Stimulated activated CD8-positive, alpha-beta memory T cell treated with anti-CD3 and anti-CD28 coated beads, Interleukin-7, amount 100 ng/mL, for 1 hour (primary cell): ENCODE measurements at places on chromosomes 1 and 21.

- no peak for DNase-seq
These were observed 52.8 kb downstream of the CAPN2 start for GRCh38 chr1:223765036-223765718.

DNA sequence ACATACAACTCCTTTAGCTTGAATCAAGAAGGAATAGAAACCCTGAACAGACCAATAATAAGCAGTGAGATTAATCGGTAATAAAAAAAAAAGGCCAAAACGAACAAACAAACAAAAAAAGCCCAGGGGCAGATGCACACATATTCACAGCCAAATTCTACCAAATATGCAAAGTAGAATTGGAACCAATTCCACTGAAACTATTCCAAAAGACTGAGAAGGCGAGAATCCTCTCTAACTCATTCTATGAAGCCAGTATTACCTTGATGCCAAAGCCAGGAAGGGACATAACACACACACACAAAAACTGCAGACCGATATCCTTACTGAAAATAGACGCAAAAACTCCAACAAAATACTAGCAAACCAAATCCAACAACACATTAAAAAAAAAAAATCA lies 161.6 kb downstream of the ASTN1 start:
- DNase-seq = no peak

GRCh38 chr1:203592156-203592555 lies 34.5 kb upstream of the ATP2B4 start:
- no peak for DNase-seq

DNA sequence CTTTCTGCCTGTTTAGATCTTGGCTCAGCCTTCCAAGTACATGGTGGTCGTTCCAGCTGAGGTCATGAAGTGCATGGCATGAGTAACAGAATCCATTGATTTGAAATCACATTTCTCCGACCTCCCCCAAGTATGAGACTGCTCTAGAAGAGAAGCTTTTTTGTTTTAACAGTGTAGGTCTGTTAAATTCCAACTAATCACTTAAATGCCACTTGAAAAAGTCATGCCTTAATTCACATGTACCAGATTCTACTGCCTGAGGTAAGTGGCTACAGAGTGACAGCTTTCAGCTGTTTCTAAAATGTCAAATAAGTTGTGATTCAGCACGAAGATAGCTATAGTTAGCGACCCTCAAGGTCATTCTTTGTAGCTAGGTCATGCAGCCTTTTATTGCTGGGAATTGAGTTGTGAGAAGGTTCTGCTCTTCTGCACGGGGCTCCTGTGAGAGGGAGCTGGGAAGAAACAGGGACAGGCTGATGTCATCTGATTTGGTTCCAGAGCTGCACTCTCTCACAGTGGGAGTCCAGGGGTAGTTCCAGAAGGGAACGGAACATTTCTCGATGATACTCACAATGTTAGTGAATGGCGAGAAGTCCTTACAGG lies 112.7 kb downstream of the VPS13D start:
- no peak for DNase-seq

- no peak for DNase-seq
These were observed 1.0 kb upstream of the FOXO6 start for GRCh38 chr1:41360074-41360785.

GRCh38 chr1:101137144-101138126 lies 99.4 kb upstream of the S1PR1 start:
- no peak for DNase-seq

- no peak for DNase-seq
These were observed 275.1 kb upstream of the GJB5 start for GRCh38 chr1:34479731-34480130.

DNA sequence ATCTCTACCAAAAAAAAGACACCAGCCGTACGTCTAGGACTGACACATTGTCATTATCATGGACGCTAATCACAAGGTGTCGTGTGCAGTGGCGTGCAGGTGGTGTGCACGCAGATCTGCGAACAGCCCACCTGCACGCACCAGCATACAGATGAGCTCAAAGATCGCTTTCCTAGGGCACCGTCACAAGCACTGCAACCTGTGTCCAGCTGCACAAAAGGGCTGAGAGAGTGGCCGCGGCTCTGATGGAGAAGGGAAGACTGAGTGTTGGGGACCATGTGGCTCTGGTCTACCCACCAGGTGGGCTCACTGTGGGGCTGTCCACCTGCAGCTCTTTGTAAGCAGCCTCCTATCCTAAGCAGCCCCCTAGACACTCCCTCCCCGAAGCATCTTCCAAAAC lies 50.9 kb downstream of the S100B start:
- DNase-seq = no peak

DNA sequence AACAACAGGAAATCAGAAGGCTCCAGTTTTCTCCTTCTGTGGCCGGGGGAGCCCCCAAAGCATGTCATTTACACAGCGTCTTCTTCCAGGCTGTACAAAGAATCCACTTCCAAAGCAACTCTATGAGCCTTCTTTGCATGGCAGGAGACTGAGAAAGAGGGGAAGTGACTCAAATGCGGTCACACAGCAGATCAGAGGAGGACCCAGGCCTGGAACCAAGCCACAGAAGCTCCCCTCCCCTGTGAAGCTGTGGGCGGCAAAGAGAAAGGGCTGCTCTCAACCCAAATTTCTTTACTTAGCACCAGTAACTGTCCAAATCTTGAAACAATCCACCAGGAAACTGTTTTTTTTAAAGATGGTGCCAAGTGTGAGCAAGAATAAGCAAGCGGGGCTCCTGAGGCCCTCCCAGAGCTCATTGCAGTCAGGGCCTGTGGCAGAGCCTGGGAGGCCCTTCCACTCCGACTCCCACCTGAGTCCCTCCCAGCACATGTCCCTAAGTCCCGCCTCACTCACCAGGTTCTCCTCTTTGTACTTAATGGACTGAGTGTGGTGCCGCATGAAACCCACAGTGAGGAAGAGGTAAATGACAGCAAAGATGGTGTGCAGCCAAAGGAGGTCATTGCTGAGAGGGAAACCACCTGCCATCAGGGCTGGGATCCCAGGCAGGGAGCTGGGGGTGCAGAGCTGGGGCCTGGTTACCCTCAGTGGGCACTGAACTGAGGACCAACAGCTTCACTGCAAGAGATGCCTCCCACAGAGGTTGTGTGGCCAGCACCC lies 15.9 kb downstream of the TMEM63A start:
- peak; percentile 49 for DNase-seq

DNA sequence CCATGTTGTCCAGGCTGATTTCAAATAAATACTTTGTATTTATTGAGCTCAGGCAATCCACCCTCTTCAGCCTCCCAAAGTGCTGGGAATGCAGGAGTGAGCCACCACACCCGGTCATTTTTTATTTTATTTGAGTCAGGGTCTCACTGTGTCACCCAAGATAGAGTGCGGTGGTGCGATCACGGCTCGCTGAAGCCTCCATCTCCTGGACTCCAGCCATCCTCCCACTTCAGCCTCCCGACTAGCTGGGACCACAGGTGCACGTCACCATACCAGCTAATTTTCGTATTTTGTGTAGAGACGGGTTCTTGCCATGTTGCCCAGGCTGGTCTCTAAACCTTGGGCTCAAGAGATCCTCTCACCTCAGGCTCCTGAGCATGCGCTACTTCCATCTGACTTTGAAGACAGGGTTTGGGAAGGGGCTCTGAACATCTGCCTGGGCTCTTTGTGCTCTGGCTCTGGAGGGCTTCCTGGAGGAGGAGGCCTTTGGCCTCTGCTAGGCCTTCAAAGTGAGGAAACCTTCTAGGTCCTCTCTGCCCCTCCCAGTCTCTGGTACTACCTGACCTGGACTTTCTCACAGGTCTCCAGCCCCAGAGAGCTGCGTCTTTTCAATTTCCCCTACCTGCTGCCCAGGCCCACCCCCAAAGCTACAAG lies 5.8 kb downstream of the HSPB7 start:
- no peak for DNase-seq

DNA sequence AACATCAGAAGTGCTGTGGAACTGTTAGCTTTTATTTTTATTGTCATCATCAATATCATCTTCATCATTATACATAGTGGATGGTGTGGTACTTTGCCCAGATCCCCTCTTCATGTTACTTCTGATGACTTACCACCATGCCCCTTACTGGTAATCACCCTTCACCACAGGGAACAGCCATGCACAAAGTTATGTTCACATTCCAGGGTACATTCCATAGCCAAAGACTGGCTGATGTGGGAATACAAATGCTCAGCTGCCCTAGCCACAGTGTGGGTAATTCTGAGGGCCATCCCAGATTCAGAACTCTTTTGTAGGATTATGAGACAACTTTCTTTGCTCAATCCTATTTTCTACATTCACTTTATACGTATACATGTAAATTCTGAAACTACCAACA lies 691.3 kb upstream of the CXADR start:
- DNase-seq = no peak

GRCh38 chr1:182589520-182589919 lies 464 bp upstream of the RNASEL start:
- DNase-seq = no peak

DNA sequence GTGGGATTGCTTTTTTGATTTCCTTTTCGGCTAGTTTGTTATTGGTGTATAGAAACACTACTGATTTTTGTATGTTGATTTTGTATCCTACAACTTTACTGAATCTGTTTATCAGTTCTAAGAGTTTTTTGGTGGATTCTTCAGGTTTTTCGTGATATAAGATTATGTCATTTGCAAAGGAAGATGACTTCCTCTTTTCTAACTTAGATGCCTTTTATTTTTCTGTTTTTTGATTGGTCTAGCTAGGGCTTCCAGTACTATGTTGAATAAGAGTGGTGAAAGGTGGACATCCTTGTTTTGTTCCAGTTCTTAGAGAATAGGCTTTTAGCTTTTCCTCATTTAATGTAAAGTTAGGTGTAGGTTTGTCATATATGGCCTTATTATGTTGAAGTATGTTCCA lies 13.1 kb upstream of the NHLH2 start:
- DNase-seq = no peak

- DNase-seq = no peak
These were observed 220.7 kb downstream of the OMA1 start for GRCh38 chr1:58325866-58326265.

DNA sequence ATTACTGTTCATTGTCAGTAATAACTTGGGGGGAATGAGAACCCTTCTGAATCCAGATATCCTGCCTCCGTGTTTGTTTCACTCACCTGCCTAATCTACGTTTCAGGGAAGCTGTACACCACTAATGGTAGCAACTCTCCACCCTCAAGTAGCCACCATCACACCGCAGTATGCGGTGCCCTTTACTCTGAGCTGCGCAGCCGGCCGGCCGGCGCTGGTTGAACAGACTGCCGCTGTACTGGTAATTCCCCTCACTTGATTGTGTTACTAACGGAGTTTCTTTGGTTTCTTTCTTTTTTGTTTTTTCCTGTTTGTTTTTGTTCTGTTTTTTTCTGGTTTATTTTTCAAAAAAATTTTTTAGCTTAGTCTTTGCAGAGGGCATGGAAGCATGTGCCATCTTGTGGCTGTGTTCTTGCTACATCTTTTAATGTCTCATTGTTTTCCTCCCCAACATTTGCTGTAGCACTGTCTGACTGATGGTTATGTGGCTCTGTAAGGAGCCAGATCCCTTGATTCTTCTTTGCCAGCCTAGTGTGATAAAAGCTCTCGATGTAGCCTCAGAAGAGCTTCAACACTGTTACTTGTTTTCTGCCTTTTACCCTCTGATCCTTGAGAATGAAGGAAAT lies 15.9 kb upstream of the OLFML3 start:
- DNase-seq = no peak

GRCh38 chr1:212491454-212491853 lies 58.7 kb downstream of the NENF start:
- no peak for DNase-seq

GRCh38 chr1:157695417-157695816 lies 5.2 kb downstream of the FCRL3 start:
- no peak for DNase-seq

- no peak for DNase-seq
These were observed 1297.6 kb downstream of the BRINP3 start for GRCh38 chr1:189180057-189180456.

DNA sequence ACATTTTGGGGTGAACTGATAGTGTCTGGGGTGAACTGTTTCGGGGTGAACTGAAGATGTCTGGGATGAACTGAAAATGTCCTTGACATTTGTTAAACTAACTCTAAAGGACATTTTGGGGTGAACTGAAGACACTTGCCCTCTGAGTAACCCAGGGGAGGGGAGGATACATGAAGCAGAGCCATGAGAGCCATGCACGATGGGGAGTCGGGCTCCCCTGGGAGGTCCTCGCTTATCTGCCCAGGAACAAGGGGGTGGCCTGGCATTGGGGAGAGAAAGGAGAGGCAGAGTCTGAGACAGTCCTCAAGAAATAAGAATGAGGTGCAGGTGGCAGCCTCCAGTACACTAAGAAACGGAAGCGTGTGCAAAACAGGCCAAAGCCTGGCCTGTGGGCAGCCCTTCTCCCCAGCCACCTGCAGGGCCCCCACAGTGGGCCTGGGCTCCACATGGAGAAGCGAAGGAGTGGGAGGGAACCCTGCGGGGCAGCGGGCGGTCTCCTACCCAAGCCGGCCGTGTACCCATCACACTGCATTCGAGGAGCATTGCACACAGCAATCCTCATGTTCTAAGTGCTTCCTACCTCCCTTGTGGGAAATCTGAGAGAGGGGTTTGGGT lies 24.2 kb downstream of the RSPH1 start:
- no peak for DNase-seq

- DNase-seq = no peak
These were observed 24.5 kb upstream of the KIRREL1 start for GRCh38 chr1:157968946-157969345.

GRCh38 chr1:107467286-107467685 lies 326.4 kb downstream of the NTNG1 start:
- no peak for DNase-seq

- DNase-seq = no peak
These were observed 268.5 kb downstream of the PTPRC start for GRCh38 chr1:198907423-198907746.

- DNase-seq = no peak
These were observed 38.9 kb downstream of the PATJ start for GRCh38 chr1:61781151-61781550.

- no peak for DNase-seq
These were observed 234.9 kb downstream of the TNR start for GRCh38 chr1:175508320-175509110.

- DNase-seq = no peak
These were observed 37.5 kb upstream of the PLA2G2C start for GRCh38 chr1:20223551-20224419.

DNA sequence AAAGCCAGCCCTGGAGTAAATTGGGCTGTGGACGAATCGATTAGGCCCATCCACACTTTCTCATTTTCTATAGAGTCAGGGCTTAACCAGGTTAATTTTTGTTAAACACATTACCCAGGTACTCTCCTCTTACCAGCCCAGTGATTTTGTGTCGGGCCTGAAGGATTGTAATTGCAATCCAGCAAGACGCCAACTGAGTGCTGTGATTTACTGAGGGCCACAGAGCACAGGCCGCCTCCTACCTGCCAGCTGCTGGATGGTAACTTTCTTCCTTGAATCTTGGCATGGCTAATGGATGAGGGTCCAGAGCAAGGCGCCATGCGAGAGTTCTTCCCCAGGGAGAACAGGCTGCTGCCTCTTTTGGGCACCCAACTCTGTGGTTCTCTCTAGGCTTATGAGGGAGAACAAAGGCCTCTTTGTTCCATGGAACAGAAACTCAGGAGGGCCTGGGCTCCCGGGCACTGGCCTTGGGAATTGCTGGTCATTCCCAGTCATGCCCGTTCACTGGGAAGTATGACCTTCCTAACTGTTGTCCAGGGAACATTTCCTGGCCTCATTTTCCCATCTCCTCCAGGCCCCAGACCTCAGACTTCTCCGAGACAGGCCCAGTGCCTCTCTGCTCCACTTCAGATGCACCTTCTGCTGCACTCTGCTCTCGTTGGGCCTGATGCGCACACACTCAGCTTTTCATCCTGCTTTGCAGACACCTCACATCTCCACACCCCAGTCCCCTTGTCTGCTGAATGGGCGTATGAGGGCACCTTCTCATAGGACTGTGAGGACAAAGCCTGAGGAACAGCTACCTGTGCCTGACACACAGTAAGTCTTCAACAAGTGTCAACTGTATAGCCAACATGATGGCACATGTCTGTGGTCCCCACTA lies 57.3 kb downstream of the SYF2 start:
- no peak for DNase-seq
